Lower lobe of right lung (tissue), 2 donors: ENCODE measurements at places on chromosomes 12 and 14.

DNA sequence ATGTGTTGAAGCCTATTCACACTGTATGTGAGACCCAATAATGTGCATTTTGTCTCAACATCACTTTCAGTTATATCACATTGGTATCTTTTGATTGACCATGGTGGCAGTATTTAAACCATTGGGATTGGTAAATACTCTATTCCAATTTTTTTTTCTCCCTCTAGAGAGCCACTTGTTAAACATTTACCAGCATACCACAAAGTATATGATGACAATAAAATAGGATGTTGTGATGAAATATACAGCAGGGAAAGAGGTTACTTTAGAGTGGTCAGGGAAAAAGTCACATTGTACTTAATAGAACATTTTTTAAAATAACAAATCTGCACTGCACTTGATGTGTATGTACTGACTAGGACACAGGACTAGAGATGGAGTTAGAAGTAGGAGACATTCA is 5.6 kb upstream of the LIN7A start:
- DNase-seq = no peak

- DNase-seq = no peak
Observed at GRCh38 chr14:77148510-77149231, 7.1 kb upstream of the ZDHHC22 start.

DNA sequence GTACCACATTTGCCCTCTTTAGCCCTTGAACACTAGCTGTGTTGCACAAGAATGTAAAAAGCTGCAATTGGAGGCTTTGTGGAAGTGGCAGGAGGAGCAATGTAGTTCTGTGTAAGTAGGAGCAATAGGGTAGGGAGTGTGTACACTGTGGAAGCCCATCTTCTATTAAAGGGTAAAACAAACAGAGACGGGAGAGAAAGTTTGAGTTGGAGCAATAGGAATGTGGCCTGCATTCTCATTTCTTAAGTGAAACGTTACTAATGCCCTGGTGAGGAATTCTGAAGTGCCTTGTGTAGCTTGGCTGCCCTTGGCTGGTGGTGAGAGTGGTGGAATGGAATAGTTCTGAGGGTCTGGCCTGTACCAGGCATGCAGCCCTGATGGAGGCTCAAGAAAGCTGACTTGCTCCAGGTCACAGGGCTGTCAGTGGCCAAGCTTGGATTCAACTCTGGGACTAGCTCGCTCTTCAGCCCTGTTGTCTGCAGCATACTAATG is 38.8 kb upstream of the ATP23 start:
- DNase-seq = no peak

DNA sequence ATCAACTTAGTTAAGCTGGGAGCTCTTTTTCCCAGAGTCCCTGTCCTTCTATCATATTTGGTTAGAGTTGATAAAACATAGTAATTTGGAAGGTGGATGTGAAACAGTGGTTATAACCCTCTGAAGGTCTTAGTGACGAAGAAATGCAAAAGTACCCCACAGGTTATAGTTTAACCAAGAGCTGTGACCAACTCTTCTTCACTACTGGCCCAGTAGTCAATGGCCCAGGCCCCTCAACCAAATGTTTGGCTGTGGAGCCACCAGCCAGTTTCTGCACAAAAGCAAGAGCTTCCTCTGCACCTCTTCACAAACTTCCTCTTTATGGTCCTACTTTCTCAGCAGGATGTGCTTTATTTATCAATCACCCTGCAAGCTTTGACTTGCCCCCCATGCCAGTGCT is 132.6 kb downstream of the BMP4 start:
- DNase-seq = no peak

- no peak for DNase-seq
Observed at GRCh38 chr14:53501361-53502211, 348.5 kb upstream of the DDHD1 start.

- DNase-seq = no peak
Observed at GRCh38 chr12:129101404-129101803, 248.1 kb downstream of the GLT1D1 start.

GRCh38 chr12:119302451-119303080 is 32.0 kb upstream of the CCDC60 start:
- DNase-seq = no peak

- DNase-seq = peak; percentile 92
Observed at GRCh38 chr14:21191809-21192446, 36.1 kb upstream of the OR5AU1 start.

DNA sequence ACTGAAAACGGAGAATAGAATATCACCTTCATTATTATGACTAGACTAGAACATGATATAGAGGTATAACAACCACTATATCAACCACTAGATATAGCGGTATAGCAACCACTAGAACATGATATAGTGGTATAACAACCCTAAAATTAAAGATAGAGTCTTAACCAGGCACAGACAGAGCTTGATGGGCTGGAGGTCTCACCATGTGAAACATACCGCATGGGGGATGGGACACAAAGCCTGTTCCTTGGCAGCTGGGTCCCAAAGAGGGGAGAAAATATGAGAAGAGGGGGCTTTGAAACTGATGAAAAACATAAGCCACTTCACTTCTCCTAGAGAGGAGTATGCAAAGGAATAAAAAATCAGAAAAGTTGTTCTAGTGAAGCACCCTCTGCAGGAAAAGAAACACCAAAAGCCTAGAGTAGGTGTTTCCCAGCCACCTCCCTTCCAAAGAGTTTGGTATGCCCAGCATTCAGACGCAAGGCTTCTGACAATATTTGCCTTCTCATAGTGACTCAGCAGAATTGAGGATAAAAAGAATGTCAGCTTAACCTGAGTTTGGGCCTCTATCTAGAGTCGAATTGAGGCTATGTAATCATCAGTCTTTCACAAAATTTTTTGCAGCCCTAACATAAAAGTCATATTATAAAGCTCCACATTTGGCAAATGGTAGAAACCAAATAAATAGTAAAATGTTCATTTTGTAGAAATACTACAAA is 316.4 kb downstream of the NOVA1 start:
- DNase-seq = no peak

DNA sequence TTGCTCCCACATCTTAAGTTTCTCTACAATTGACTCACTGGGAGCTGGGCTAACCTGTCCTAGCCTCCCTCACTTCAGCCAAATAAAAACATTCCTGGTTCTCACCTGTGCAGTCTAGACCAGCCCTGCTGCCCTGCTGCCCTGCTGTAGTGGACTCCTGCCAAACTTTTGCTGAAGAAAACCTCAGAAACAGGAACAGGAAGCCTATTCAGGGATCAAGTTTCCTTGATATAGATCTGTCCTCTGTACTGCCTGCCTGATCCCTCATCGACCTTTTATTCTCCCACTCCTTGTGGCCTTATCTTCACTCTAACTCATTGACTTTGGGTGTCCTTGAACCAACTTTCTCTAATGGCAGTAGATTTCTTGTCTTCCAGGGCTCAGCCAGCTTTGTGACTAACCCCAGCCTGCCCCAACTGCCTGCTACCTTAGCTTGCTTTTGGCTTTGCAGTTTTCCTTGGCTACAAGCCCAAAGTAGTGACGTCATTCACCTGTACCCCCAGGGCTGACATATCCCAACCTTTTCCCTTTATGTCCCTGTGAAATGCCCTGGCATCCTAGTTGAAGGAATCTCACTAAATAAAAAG is 234.8 kb downstream of the DUSP6 start:
- peak; percentile 38 for DNase-seq

DNA sequence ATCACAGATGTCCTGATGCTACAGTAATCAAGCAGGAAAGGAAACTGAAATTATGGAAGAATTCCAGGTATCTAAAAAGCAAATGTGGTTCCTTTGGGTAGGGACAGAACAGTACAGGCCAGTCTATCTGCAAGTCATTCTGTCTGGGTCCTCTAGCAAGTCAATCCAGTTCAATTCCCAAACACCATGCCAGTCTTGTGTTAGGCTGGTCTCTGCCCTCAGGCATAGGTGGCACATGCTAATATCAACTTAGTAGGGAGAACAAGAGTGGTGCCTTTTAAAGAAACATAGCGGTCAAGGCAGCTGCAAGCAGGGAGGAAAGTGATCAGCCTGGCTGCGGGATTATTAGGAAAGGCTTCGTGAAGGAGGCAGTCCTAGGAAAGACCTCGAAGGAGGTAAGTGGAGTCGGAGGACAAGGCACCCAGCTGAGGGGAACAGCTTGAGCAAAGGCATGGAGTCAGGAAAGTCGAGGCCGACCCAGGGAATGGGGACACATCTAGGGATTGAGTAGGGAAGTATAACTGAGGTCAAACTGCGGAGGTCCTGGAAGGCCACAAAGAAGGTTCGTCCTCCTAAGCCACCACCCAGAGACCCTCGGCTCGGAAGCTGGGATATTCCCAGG is 3.8 kb upstream of the PLEKHG6 start:
- no peak for DNase-seq

DNA sequence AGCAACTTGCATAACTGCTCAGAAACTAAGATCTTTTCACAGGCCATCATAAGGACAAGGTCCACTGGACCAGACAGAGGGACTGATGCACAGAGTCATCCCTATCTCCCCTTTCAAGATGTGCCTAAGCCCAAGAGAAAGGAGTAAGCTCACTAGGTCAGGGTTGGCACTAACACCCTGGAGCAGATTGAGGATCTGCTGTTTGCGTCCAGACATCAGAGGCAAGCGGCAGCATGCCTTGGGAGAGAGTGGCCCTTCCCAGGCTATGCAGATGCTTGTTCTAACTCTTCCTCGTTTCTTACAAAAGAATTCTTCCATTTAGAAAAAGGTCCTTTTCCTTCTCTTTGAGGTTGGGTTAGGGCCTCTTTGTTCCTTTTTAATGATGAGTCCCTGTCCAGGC is 187.2 kb downstream of the KCNA5 start:
- DNase-seq = no peak

DNA sequence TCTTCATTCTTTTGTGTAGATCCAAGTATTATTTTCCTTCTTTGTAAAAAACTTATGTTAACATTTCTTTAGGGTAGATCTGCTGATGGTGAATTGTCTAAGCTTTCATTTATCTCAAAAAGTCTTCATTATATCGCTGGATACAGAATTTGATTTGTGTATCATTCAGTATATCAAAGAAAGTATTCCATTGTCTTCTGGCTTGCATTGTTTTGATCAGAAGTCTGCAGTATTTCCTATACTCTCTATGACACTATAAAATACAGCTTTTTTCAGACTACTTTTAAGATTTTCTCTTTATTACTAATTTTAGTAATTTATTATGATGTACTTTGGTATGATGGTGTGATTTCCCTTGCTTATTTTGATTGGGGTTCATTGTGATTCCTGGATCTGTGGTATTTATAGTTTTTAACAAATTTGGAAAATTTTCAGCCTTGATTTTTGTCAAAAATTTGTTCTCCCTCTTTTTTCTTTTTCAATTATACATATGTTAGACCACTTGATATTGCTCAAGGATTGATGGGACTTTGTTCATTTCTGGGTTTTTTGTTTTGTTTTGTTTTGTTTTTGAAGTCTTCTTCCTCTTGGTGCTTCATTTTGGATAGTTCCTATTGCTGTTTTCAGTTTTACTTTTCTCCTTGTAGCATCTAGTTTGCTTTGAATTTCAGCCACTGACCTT is 176.5 kb downstream of the ZFP36L1 start:
- DNase-seq = no peak

DNA sequence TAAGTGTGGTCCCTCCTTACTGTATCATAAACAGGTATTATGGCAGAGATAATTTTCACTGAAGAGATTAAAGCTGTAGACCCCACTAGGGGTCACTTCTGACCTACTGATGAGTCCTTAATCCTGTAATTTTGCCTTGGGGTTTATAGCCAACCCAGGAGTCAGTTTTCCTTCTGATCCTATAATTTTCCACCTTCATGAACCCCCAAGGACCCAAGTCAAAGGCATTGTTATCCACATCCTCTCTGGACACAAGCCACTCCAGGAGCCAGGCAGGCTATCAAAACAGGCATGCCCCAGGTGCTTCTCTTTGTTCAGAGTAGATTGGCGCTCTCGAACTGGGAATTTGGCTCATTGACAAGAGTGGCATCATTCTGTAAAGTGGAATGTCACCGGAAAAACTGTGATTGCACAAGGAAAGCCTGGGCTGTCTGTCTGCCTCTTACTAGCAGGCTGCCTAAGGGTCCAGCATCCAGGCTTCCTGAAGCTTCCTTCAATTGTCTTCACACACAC is 1523.2 kb upstream of the FLRT2 start:
- no peak for DNase-seq

DNA sequence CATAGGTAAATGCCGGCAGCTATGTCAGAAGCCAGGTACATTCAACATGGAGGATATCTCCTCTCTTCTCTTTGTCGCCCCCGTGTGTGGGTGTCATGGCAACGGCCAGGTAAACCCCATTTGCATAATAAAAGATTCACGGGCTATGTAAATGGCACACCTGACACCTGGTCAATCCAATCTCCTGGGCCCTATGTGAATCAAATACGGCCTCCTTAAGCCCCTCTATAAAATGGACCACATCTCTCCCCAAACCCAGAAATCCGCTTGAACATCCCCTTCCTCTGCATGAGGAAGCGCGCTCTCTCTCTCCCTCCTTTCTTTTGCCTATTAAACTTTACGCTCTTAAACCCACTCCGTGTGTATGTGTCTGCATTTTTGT is 363.7 kb downstream of the SOX5 start:
- DNase-seq = no peak

GRCh38 chr14:92204792-92205191 is 83.0 kb downstream of the CPSF2 start:
- DNase-seq = no peak

- DNase-seq = no peak
Observed at GRCh38 chr12:67593041-67593440, 55.5 kb upstream of the DYRK2 start.

GRCh38 chr12:121942145-121942718 is 23.8 kb downstream of the CFAP251 start:
- no peak for DNase-seq

GRCh38 chr12:30613119-30613830 is 82.4 kb downstream of the IPO8 start:
- no peak for DNase-seq

DNA sequence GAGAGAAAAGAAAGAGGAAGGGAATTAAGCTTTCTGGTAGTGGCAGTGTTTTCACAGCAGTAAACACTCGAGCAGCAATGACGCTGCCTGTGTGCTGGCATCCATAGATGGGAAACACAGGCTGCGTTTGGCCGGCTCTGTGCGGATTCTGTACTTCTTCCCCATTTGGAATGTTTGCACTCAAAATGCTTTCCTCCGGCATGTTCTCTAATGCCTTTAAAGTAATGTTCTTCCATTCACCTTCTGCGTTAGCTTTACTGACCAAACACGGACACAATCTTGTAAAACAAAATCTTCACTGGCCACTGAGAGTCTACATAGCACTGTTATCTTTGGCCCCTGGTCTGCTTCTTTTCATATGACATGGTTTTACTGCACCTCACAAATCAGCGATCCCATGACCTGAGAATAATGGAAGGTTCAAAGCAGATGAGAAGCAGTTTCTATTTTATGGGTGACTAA is 31.4 kb downstream of the DCP1B start:
- DNase-seq = no peak

DNA sequence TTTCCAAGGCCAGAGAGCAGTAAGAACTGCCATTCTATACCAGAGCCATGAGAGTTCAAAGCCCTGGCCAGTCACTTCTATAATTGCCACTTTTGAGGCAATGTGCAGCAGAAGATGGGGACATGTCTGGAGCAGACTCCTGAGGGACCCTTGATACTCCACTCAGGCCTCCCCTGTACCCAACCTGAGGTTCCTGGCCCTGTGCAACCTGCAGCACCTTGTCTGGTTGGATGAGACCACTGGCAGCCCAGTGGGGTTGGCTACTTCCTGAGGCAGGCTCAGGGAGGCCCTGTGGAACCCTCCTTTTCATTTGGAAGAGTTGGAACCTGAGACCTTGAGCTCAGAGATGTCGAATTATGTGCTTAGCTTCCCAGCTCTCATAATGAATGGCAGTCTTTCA is 54.4 kb downstream of the GALNT16 start:
- no peak for DNase-seq
